ENCODE measurements at places on chromosomes 5 and 9. TPM values are rescaled to one million over a fixed set of nuclear protein-coding genes. Genes with fewer than 3 reads are reported as not detected.

- DNase-seq: no peak
Measured at GRCh38 chr5:157072508-157072907, 13.6 kb upstream of the HAVCR1 start.

DNA sequence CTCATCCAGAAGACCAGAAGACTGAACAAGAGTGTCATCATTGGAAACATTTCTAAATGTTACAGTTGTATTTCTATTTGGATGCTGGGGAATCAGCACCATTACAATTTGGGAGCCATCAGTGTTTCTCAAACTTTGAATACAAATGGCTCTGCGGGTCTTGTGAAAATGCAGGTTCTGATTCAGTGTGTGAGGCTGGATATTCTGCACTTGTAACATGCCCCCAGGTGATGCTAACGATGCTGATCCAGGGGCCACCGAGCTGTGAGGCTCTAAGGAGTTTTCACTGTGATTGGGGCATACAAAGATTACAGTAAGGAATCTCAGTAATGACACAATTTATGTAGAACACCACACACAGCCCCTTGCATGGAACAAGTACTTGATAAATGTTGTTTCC is 167.7 kb downstream of the ACTL7B start:
- DNase-seq: no peak

GRCh38 chr9:89746385-89747116 is 141.7 kb downstream of the GADD45G start:
- DNase-seq: peak; percentile 60

The HMMR gene
- 8.6 TPM for polyA plus RNA-seq

DNA sequence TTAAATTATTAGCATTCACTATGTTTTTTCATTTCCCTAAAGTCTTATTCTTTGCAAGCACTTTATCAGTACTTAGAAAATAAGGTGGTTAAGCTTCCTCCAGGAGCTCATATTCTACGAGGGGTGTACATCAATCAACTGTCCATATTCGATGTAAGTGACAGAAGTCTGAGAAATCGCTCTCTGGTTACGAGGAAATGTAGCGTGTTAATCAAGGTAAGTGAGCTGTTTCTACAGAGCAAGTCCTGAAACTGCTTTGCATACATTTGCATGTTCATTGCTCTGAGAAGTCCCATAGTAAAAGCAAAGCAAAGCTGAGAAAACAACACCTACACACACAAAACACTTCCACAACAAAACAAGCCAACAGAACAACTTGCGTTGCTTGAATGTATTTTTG is 893.9 kb upstream of the DMAC1 start:
- DNase-seq: no peak

GRCh38 chr9:14157191-14157590 is 156.8 kb downstream of the NFIB start:
- no peak for DNase-seq

DNA sequence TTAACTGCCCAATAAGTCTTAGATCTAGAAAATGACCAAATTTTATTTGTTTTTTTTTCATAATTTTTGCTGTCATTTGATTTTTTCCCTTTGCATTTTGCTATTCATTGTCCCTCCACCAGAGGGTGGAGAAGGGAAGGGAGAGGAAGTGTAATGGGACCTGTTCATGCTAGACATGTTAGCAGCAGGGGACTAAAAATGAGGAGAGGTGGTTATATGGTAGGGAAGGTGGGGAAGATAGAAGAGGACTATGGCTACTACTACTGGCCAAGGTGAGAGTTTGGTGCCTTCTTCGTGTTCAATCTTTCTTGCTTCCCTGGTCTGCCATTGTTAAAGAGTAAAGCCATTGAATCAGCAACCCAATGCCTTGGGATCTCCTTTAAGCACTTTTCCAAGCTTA is 6.4 kb downstream of the GRIA1 start:
- DNase-seq: no peak

- DNase-seq: no peak
Measured at GRCh38 chr9:6302417-6302816, 25.8 kb upstream of the TPD52L3 start.

The CTXN3 gene
- 1.0 TPM for polyA plus RNA-seq

DNA sequence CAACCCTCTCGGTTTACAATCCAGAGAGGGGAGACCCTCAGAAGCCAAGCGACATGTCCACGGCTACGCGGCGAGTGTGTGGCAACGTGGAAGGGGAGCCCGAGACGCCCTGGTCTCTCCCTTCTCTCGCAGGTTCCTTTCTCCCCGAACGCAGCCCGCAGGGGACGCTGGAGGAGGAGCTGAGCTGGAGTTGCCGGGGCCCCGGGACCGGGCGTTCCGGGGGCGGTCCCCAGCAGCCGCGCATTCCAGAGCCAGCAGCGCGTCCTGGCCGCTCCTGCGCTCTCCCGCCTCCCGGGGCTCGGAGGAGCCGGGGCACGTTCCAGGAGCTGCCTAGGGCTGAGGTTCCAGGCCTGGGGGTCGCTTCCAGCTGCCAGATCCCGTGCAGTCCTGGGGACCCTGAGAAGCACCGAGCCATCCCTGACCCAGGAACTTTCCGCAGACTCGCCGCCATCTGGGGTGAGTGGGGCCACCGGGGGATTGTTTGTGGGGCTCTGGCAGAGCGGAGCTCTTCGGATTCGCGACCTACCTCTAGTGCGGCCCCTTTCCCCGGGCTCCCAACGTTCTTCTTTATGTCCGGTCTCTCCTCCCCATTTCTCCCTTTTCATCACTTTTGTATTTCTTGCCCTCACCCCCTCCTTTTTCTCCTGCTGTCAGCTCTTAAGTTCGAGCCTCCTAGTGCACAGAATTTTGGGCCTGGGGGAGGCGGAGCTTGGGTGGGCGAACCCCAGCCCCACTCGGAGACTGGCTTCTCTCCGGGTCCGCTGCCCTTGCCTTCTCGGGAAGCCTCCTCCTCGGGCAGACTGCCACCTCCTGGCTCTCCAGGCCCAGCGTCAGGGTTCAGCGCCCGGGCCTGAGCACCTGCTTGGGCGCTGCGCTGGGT is at the start of gene SMIM3:
TSS of gene SMIM3 (plus strand) at position 241 of the 880 bp plus-strand sequence. CDS start 16,684 bp downstream, outside the sequence.
- DNase-seq: no peak

- no peak for DNase-seq
Measured at GRCh38 chr9:136344544-136345280, 17.4 kb downstream of the GPSM1 start.

The SCGB3A2 gene
- not detected for polyA plus RNA-seq

- no peak for DNase-seq
Measured at GRCh38 chr9:120009856-120010255, 570.1 kb downstream of the CDK5RAP2 start.

The ADGRV1 gene
- polyA plus RNA-seq: 0.92 TPM

The STPG3 gene
- polyA plus RNA-seq: 0.18 TPM

DNA sequence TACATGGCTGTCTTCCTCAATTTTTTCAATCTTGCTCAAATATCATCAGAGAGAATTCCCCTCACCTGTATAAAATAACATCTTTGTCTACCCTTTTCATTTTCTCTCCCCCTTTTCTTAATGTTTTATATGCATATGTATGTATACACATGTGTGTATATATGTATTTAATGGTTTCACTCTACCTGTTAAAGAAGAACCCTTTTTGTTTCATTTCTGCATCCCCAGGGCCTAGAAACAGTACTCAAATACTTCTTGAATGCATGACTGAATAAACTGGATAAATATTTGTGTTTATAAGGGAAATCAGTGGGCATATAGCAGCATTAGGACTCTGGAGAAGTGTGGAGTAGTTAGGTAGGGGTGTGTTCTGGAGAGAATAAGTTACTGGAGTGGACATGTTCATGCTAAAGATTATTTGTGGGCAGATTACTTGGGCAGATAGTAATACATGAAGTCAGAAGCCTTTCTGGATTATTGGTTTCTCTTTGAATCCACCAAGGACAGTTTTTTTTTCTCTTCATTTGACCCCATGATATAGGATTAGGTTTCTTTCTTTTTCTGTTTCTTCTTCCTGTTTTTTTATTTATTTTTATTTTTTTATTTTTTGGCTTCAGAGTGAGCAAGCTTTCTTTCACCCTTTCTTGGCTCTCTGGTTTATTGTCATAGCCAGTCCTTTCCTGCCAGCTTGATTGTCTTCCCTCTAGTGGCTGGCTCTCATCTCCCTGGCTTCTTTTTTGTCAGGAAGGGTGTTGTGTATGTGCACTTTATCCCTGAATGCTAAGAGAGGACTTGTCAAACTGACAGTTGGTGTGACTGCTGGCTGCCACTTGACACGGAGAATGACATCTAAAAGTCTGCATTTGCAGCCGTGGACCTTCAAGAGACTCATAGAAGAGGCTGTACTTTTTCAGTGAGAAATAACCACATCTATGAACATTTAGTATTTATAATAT is 89.3 kb downstream of the ZCCHC7 start:
- no peak for DNase-seq

The CDO1 gene
- polyA plus RNA-seq: 15.6 TPM

The PIP5K1B gene
- polyA plus RNA-seq: 1.1 TPM

- DNase-seq: no peak
Measured at GRCh38 chr5:96343094-96343493, 90.0 kb downstream of the PCSK1 start.

The MARCOL gene
- not detected for polyA plus RNA-seq
